ENCODE measurements at places on chromosomes 7 and 10.

- DNase-seq: peak; percentile 1
Measured at GRCh38 chr10:36362257-36362656, 720.2 kb upstream of the FZD8 start.

DNA sequence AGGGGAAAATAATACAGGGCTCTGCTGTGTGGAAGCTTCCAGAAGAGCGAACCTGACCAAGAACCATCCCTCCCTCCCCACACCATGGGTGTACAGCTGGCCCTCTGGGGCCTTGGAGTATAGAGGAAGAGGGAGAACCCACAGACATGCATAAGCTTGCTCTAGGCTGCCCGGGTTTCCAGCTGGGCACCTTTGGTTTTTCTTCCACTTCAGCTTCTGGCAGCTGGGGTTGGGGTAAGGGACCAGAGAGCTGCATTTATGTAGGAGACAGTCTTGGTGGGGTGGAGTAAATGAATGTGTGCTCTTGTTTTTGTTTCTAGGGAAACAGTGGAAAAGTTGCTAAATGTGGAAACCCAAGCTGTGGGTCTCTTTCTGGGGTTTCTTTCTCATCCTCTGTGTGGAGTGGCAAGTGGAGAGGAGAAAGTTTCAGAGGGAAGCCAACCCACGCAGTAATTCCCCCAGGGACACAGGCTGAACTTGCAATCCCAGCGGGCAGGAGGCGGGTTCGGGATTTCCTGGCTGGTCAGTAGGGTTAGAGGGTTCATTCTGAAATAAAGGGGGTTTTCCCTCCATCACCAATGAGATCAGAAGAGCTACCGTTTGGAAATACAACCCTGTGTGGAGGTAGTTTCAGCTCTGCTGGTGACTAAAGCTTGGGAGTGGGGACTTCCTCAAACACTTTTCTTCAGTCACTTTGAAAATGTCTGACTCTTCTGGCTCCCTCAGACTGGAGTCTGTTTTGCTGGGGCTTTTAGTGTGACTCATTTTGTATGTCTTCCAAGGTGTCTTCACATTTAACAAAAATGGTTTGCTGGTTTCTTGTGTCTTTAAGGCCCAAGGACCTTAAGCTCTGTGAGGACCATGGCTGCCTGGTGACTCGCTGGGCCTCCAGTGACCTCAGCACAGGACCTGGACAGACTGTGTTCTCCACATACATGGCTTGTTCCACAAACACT, 22.2 kb upstream of the SRGN start:
- no peak for DNase-seq

DNA sequence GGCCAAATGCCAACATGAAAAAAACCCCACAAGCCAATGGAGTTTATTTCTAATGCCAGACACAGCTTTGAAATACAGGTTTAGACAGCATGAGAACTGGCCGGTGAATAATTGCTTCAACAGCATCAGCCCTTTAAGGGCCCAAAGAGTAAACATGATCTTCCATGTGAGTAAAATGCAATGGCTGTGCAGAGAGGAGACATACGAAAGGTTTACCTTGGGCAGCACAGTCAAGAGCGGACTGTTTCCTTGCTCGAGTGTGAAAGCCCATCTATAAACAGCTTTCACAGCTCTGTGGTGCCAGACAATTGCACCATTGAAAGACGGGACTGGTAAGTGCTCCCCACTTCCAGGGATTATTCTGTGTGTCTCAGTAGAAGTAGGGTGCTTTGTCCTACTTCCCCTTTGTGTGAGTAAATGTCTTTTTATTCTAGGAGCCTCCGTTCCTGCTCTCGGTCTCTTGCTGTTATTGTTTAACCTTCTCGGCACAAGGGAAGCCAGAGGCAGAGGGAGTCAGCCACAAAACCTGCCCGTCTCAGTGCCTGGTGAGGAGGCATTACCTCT, 77.8 kb upstream of the KAT6B start:
- DNase-seq: no peak

DNA sequence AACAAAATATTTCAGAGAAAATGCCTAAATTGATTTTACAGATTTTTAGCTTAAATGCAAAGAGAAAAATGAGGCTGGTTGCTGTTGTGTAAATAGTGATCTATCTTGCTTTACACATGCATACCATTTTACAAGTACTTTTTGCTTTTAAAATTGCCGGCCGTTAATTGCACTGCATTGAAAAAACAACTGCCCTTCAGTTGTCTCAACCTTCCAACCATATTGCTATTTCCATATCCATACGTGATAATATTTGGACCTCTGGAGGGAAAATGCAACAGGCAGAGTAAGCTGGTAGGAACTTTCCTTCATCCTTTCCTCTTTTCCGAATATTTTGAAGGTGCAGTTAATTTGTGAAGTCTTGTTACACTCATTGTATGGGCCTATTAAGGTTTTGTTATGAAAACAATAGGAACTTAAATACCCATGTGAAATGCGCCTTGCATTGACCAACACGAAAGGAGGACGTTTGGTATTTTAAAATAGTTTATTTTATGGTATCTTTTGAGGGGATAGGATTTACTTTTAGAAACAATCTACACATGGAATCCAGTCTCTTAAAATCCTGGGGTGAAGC, 11.3 kb downstream of the BMI1 start:
- no peak for DNase-seq

DNA sequence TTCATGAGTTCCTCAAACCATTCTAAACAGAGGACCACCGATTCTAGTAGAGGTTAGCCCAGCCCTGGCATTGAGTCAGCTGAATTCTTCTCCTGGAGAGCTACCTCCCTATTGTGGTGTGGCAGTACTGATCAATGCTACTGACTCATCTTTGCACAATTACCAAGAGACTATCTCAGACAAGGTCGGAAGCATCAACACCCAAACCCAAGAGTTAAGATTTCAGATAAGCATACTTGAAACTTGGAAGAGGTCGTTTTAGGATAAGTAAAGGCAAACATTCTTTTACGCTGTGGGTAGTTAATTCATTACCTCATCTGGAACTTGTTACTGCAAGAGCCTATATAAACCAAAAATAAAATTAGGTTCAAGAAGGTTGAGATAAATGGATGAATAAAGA, 154.6 kb upstream of the NRBF2 start:
- no peak for DNase-seq

GRCh38 chr7:27144781-27145164, 1.3 kb upstream of the HOXA5 start:
- DNase-seq: no peak

GRCh38 chr7:47617131-47617530, 35.2 kb upstream of the TNS3 start:
- DNase-seq: no peak

DNA sequence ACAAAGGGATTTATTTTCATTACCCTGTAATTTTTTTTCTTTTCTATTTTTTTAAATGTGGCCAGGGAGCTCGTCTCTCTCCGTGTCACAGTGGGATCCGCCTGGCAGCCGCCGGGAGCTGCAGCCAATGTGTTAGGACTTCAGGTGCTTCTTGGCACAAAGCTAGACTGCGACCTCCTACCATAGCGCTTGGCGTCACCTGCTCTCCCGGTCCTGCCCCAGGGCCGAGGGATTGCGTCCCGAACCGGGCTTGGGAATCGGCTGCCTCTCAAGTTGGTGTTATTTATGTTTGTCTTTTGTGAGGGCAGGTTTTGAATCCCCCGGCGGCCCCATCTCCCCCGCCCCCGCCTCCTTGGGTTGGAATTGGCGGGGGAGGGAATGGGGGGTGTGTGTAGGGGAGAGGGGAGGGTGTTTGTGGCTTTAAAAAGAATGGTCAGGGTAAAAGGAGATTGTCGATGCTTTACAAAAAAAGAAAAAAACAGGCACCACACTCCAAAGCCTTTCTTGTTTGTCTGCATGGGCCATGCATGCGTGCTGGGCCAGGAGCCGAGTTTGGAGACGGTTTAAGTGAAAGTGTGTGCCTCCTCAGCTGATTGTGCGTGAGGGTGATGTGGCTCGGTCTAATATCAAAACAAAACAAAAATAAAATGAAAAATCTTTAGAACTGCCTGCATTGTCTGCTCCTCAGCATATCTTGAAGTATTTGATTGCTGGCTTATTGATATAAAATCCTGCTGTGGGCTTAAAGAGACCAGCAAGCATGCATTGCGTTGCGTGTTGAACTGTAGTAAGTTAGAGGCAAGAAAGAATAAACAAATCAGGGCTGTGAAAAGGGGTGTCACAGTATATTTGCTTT, 1.2 kb downstream of the PPP1R9A start:
- peak; percentile 74 for DNase-seq

DNA sequence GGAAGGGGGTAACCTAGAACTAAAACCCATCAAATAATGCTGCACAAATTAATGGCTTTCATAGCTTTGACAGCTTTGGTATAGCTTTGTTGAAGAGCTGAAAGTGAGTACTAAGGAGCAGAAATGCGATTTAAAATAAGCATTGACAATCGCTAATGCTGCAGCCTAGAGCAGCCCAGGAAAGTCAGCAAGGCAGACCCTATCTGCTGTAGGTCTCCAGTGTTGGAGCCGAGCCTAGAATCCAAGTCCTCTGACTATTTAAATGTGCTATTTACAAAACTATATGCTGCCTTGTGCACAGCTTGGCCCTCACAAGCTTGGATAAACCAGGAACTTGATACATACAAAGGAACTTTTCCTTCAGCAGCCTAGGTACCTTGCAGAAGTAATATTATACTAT, 64.9 kb upstream of the ASAH2 start:
- no peak for DNase-seq

DNA sequence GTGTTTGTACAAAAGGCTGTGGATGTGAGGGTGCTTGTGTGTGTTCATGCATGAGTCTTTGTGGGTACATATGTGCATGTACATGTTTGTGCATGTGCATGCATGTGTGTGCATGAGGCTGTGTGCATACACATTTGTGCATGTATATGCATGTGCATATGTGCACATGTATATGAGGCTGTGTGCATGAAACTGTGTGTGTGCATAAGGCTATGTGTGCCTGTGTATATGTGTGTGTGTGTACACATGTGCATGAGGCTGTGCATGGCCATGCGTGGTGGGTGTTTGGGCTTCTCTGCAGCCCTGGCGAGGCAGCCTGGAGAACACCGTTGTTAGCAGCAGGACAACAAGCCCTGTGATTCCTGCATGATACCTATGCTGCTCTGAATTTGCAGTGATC, 207.7 kb upstream of the ADCY1 start:
- no peak for DNase-seq

DNA sequence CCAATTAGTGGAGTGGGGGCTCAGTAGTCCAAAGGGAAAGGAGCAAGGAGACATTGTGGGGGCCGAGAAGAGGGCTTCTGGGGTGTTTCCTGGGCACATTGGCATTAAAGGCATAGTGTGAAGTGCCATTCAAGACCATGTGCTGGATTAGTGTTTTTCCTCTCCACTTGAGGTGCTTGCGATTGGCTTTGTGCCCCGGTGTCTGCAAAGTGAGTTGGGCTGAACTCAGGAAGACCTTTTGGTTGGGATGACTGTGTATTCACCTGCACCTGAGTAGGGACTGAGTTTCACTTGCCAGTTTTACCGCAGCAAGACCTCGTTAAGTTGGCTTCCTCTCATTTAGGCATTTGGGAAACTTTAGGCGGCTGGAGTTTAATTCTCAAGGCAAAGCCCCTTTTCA, 73.0 kb downstream of the TCF7L2 start:
- DNase-seq: no peak

DNA sequence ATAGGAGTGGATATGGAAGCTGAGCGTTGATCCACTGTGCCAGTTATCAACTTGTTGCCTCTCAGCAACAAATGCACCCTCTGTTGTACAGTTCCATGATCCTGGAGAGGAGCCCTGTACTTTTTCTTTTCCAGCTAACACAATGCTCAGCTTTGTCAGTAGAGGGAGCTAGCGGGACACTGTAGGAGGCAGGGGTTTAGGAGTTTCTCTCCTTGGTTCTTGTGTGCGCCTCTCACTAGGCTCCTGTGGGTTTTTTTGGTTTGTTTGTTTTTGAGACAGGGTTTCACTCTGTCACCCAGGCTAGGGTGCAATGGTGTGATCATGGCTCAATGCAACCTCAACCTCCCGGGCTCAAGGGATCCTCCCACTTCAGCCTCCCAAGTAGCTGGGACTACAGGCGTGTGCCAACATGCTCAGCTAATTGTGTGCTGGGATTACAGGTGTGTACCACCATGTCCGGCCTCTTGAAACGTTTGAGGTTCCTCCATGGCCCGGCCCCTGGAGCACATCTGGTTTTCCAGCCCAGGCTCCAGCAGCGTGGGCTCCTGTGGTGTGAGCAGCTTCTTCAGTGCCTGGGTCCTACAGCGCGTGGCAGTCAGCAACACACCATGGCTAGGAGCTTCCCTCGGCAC, 12.0 kb upstream of the MARVELD1 start:
- DNase-seq: peak; percentile 45

DNA sequence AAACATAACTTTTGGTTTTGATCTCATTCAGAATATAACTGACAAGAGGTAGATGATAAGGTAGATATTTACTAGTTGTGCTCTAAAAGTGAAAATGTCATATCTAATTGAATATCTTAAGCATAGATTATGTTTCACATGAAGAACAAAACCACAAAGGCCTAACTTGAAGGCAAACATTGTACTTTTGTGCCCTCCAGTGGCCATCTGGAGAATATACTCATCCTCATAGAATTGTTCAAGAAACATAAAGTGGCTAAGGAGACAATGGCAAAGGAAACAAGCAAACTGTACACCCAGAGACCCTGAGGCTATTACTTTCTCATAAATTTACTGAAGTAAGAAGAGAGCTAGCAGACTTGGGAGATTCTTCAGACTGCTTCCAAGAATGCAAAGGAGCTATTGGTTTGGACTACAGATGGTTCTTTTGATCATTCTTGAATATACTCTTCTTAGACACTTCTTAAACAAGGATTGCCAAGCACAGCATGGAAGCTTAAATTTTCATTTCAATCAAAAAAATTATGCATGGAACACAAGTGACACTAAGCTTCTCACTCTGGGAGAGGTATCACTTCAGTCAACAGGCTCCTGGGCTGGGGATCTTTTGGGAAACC, 98.2 kb upstream of the DKK1 start:
- DNase-seq: peak; percentile 10

GRCh38 chr7:107579554-107579884, 527 bp upstream of the BCAP29 start:
- DNase-seq: no peak

All from NCI-H748 treated with DMSO at 0.1 percent for 48 hours (cell line).